Frontal cortex (tissue), 4 donors: ENCODE measurements at places on chromosomes 4 and X.

GRCh38 chrX:111123606-111124179 is 27.7 kb downstream of the PAK3 start:
- DNase-seq, result no peak

GRCh38 chrX:43998374-43998773 is 25.2 kb upstream of the NDP start:
- DNase-seq, result no peak

DNA sequence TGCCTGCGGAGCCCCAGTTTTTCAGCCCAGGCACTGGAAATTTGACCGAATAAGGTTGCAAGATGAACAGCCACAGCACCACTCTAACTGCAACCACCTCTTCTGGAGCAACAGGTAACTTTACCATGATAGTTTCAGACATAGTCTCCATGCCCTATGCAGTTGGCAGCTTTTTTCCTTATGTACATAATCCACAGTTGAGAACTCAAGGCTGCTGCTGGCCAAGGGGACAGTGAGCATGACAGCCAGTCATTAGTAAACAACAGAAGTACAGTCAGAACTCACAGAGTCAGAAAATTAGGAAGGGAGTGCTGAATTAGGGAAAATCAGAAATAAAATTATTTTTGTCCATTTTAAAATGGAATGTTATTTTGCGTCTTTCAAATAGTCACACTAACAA is 192.7 kb upstream of the NHS start:
- no peak for DNase-seq

DNA sequence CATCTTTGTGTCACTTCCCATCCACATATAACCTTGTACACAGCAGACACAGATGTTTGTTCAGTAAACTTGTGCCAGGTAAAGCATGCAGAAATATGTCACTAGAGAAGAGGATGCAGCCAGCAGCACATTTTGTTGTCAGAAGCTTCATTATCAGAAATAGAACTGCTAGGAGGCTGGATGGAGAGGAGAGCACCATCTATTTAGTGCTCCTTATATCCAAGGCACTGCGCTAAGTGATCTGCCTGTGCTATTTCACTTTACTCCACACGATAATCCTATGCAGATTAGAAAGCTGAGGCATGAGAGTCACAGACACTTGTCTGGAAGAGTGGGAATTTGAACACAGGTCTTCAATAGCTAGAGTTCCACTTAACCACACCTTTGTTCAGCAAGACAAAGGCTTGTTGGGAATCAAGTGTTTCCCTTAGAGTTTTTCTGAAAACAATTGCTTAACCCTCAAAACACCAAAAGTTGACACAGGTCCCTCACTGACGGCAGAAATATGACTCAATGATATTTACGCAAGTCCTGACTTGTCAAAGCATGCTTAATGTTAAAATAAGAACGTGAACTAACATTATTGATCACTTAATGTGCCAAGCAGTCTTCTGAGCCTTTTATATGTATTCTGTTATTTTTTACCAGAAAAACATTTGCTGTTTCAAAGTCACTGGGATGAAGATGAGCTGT is 1.2 kb upstream of the QDPR start:
- DNase-seq, result no peak

DNA sequence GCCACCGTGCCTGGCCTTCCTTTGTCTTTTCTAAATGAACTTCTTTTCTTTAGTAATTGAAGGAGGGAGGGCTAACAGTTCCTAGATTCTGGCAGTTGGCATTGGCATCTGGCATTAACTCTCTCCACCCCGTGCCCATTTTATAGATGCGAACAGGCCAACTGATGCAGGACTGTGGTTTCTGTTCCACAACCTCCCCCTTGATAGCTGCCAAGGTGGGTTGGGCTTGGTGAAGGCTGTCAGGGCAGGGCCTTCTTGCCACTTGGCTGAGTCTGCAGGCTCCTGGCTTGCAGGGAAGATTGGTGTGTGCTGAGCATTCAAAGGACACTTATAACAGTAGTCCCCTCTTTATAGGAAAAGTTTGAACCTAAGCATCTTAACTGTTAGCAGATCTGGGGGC is 4.3 kb downstream of the SOWAHD start:
- no peak for DNase-seq

DNA sequence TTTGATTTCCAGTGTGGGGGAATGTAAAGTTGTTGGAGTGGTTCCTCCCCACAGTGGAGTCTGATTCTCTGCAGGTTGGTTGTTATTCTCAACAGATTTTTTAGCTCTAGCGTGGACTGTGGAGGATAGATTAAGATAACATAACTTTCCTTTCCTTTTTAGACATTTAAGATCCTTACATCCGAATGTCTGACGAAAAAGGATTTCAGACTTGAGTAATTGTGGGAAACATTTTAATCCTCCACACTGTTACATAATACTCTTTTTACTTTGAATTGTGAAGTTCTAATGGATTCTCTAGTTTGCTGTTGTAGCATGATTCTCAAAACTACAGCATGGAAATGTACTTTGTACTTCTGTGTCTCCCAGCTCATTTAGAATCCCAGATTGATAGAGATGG is 107.8 kb downstream of the ARHGAP10 start:
- DNase-seq, result no peak

DNA sequence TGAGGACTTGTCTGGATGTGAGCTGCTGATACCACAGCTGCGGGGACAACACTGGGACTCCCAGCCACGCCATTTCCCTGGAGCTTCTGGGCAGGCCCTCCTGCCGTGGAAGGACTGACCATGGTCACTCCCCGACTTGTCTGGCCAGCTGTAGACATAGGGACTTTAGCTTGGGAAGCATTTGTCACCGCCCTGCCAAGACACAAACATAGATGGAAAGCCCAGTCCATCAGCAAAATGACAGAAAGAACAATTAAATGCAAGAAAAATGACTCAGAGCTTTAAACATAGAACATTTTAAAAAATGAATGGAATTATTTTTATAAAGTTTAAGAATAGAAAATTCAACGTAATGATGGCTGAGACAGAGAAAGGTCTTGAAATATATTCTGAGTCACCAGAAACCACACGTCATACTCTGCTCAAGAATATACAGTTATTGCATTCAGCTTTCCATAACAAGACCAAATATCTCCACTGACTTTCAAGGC is 107.6 kb upstream of the CBR4 start:
- no peak for DNase-seq

GRCh38 chrX:7024850-7025249 is 122.7 kb upstream of the STS start:
- DNase-seq, result no peak

DNA sequence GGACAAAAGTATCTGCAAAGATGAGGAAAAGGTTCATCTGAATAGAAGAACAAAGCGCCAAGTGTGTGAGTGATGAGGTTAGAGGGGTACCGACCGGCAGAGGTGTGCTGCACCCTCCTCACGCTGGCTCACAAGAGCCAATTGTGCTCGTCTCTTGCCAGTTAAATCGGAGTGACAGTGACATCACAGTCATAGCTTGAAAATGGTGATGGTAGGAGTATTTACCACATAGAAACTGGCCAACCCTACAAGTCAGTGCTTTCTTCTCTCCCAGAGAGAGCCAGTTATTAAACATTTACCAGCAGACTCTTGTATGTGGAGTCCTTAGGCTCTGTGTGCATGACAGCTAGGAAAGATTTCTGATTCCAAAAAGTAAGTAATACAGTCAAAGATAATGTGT is 32.4 kb downstream of the CLDN22 start:
- no peak for DNase-seq

GRCh38 chrX:14420841-14421240 is 108.5 kb upstream of the GLRA2 start:
- no peak for DNase-seq

DNA sequence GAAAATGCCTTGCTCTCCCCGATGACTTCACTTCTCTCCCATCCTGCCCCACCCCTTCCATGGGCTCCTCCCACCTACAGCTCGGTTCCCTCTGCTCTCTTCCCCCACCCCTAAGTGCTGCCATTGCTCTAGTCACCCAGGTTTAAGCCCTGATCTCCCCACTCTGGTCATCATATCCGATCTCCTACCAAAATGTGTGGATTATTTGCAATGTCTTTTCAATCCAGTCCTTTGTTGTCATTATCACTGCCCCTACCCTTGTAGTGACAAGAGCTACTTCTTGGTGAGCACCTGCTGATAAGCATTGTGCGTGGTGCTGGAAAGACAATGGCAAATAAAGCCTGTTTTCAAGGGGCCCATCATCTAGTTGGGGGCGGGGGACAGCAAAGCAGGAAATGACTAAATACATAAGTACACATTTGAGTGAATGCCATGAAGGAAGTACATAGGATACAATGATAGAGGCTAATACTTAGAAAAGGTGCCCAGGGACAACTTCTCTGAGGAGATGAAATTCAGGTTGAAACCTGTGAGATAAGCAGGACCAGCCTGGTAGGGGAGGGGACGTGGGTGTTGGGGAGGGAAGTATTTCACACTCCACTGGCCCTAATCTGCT is 63.8 kb downstream of the DLG3 start:
- DNase-seq, result no peak

GRCh38 chr4:17165286-17165685 is 266.8 kb upstream of the LDB2 start:
- no peak for DNase-seq

DNA sequence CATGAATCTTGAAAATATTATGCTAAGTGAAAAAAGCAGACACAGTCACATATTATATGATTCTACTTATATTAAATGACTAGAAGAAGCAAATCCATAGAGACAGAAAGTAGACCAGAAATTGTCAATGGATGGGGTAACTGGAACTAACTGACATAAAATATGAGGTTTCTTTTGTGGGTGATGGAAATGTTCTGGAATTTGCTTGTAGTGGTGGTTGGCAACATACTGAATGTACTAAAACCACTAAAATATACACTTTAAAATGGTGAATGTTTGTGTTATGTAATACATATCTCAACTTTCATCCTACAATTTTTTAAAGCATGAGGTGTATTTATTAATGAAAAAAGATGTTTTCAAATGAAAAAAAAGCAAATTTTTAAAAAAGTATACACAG is 14.7 kb downstream of the CNOT6L start:
- DNase-seq, result no peak

DNA sequence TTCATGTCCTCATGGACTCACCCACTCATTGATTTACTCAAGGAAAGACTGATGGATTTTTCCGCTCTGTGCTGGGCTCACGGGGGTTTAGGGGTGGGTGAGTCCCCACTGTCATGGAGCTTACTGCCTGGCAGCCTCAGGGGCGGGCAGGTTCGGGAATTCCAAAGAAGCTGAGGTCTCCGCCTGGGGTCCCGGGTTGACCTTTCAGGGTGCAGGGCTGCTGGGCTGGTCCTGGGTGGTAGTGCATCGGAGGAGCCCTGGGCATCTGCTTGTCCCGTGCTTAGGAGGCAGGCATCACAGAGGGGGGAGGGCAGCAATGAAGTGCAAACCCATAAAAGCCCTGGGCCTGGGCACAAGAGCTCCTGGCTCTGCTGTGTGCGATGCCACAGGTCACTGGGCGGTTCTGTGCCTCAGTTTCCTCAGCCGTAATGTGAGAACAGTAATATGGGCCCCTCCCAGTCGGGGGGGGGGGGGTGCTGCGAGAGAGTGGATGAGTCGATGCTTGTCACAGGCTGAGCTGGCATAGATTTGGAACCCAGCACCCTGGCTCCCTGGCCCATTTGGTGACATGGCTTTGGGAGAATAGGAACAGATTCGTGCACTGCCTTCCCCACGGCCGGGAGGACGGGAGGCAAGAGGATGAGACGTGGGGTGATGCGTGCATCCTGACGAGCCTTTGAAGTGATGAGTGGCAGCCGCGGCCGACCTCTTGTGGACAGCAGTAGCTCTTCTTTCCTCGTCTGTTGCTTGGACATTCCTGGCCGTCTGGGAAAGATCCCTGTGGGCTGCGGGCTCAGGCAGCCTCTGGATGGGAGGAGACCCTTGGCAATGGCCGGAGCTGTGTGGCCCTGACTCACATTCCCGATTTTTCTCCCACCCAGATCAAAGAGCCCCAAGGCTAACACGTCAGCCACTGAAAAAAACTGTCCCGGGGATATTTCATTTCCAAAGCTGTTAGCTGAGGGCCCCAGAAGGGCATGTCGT is 42.0 kb downstream of the PSAPL1 start:
- DNase-seq, result no peak

GRCh38 chr4:41575665-41576064 is 37.7 kb downstream of the LIMCH1 start:
- DNase-seq, result no peak

GRCh38 chr4:182206266-182206665 is 36.9 kb upstream of the TENM3 start:
- DNase-seq, result no peak

- DNase-seq, result no peak
Observed at GRCh38 chrX:39017716-39018115, 216.5 kb downstream of the MID1IP1 start.

DNA sequence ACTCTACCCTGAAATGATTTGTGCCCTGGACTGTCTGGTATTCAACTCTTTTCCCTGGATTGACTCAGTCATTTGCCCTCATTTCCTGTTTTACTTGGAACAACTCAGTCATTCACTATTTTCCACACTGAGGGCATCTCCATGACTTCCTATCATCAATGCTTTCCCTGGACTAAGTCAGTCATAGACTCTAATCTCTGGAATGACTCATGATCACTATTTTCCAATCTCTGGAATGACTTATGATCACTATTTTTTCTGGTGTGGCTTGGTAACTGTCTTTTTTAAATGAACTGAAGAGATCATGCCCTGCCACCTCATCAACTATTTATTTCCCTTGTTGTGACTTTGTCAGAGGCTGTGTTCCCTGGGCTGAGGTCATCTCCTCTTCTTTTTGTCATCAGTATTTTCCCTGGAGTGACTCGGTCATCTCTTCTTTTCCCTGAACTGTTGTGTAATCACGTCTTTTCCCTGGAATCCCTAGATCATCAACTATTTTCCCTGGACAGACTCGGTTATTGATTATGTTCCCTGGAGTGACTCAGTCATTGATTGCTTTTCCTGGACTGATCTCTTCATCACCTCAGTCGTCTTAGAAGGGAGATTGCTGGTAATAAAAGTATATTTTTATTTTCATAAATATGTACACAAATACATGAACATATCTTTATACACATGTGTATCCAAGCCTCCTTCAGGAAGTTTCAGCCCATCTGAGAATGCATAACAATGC is 327.1 kb upstream of the VCX start:
- no peak for DNase-seq

- no peak for DNase-seq
Observed at GRCh38 chr4:152064282-152064681, 303.5 kb upstream of the GATB start.

DNA sequence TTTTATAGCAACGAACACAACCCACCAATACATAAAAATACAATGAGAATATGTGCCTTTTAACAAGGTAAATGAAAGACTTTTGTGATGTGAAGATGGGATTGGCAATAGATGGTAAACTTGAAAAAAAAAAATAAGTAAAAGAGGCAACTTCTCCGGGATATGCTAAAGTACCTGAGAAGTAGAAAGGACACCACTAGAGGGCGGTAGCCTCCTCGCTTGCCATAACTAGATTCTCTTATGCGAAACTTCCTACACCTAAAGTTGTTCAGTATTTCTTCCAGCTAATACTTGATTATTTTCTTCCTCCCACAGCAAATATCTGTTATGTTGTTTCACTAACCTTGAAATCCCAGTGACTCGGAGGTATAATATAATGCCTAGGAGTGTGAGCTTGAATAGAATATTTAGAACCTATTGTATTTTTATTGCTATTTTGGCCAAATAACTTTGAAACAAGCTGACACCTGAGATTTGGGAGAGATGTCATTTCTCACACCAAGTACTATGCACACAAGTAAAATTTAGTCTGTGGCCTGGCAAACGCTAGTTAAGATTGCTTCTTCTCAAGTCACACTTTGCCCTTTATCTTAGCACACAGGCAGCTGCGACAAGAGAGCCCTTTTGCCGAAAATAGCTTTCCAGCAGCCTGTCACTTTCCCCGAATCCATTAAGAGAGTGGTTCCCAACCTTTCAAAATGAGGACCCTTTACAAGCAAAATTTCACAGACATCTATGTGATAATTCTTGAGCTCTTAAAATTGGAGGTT is 44.9 kb upstream of the PDLIM5 start:
- DNase-seq, result peak; percentile 4
